ENCODE measurements at places on chromosomes 7 and 10.

- no peak for DNase-seq
These were observed 169.3 kb downstream of the CHN2 start for GRCh38 chr7:29363636-29364425.

- no peak for DNase-seq
These were observed 319.2 kb downstream of the PARD3 start for GRCh38 chr10:34495938-34496337.

GRCh38 chr10:82966130-82966529 lies 1091.1 kb downstream of the NRG3 start:
- DNase-seq = no peak

GRCh38 chr7:22765609-22766008 lies 38.6 kb downstream of the IL6 start:
- no peak for DNase-seq
